ENCODE measurements at places on chromosomes 7 and 10.

DNA sequence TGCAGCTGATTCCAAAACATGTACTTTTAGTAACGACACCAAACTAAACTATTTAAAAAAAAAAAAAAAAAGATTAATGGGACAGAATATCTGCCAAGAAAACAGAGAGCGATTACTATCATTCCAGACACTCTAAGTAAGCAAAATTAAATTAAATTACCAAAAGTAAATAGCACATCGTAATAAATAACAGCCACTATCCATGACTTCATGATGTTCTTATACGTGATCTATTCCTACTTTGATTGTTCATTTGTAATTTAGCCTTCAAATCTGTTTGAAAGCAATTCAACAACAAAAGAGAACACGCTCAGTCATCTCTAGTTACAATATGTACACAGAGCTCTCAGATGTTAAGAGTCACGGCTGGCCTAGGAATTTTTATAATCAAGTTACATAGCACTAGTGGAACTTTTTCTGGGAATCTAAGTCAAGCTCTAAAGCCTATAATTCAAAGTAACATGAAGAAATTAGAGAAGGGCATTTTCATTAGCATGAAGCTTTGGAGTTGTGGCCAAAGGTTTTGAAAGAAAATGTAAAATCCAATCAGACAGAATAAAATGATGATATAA lies 241.7 kb upstream of the NEBL start:
- DNase-seq = no peak

DNA sequence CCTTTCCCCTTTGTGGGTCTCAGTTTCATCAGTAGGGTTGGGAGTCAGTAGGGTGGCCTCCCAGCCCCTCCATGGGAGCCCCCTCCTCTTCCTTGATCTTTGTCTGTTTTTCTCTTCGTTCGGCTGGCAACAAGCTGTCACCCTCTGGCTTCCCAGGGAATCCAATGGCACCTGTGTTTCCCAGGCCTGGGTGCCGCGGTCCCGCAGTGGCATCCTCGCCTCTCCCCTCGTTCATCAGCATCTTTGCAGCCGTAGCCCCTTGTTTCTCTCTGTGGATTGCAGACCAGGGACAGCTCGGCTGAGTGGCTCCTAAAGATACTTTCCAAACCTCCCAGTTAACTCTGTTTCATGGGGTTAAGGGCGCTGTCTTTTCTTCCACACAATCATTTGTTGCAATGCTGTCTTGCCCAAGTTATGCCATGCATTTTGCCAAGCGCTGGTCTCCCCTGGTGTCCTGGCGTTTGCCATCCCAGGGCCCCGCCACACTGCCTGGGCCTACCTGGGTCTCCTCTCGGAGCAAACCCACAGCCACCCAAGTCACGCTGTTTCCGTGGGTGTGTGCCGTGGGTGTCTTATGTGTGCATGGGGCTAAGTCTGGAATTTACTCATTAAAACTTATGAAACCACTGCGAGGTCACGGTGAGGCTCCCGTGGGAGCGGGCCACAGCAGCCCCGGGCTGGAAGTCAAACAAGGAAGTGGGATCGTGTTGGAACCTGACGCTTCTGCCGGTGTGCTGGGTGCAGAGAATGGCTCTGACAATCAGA lies 189.4 kb upstream of the SHH start:
- DNase-seq = no peak

DNA sequence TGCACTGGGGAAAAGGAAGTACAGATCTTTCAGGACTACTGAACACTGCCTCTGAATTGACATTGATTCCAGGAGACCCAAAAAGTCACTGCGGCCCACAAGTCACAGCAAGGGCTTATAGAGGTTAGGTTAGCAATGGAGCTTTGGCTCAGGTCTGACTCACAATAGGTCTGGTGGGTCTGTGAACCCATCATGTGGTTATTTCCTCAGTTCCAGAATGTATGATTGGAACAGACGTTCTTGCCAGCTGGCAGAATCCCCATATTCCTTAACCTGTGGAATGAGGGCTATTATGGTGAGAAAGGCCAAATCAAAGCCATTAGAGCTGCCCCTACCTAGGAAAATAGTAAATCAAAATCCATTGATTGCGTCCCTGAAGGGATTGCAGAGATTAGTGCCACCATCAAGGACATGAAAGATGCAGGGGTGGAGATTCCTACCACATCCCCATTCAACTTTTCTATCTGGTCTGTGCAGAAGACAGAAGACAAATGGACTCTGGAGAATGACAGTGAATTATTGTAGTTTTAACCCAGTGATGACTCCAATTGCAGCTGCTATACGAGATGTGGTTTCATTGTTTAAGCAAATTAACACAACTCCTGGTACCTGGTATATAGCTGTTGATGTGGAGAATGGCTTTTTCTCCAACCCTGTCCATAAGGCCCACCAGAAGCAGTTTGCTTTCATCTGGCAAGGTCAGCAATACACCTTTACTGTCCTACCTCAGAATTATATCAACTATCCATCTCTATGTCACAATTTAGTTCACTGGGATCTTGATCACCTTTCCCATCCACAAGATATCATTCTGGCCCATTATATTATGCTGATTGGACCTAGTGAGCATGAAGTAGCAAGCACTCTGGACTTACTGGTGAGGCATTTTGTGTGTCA lies 44.5 kb upstream of the PIK3CG start:
- no peak for DNase-seq

GRCh38 chr7:92763636-92764423 lies 72.5 kb downstream of the CDK6 start:
- DNase-seq = no peak

- no peak for DNase-seq
Observed at GRCh38 chr7:95317546-95317945, 6.8 kb downstream of the PON1 start.

GRCh38 chr10:31343009-31343408 lies 24.0 kb downstream of the ZEB1 start:
- DNase-seq = no peak

- DNase-seq = no peak
Observed at GRCh38 chr10:12018438-12019282, 23.9 kb downstream of the UPF2 start.

- DNase-seq = no peak
Observed at GRCh38 chr10:121596689-121597503, 1.3 kb downstream of the FGFR2 start.

DNA sequence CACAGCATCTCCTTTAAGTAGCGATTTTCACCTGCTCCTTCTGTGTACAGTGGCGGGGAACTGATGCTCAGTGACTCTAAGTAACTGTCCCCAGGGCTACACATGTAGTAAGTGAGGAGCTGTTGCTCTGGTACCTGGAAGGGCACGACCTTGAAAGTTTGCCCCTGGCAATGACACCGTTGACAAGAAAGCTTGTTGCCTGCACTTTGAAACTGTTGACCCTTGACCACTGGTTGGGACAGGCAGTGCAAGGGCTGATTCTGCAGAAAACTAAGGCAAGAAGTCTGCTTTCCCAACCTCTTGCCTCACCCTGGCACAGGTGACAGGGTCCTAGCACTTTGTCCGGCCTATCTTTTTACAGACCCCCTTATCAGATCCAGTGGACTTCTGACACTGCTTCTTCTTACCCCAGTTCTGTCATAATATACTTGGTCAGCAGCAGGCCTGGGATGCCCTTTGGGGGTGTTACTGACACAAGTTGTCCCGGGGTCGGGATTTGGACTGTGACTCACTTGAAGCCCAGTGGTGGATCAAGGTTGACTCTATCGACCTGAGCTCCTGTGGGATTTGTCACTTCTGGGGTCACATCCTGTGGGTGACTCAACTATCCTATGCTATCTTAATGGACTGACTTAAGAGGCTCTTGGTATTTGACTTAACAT lies 5.8 kb downstream of the ACSL5 start:
- DNase-seq = no peak

- no peak for DNase-seq
Observed at GRCh38 chr7:155863721-155864151, 51.5 kb upstream of the SHH start.

GRCh38 chr7:47427051-47427643 lies 154.8 kb downstream of the TNS3 start:
- DNase-seq = no peak

DNA sequence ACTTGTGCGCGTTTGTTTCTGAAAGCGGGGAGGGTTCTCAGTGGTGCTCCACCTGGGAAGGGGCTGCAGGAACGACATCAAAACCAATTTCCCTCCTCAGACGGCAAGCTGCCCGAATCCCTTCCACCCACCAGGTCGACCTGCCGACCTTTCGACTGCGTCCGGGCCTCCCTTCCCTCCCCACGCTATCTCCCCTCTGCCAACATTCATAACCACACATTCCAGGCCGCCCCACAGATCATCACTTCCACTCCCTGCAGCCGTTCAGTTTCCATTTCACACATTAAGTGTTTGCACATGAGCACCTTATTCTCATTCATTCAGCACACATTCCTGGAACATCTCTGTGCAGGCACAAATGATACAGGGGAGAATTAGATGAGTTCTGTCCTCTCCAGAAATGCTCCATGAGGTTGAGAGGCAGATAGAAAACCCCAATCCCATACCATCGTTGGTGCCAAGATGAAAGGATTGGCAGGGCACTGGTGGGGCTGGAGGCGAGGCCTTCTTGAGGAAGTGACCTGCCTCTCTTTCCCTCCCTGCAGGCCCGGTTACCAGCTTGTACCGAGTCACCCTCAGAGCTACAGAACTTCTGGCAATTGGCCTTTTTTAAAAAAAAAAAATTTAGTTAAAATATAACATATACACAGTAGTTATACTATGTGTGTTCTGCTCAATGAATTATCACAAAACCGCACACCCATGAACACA lies 70.0 kb downstream of the MINDY4 start:
- DNase-seq = no peak

DNA sequence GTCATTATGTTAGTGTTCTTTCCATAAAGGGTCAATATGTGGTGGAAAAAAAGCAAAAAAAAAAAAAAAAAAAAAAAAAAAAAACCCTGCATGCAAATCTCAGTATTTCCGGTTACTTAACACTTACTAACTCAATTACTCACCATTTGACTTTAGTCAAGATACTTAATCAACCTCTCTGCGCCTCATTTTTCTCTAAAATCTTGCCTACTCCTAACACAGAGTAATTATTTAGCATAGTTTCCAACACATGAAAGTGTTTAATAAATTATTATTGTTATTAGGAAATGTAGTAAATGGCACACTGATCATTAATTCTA lies 27.8 kb downstream of the PPP1R3A start:
- DNase-seq = no peak

- DNase-seq = no peak
Observed at GRCh38 chr7:901388-902154, 25.2 kb downstream of the GET4 start.

- DNase-seq = no peak
Observed at GRCh38 chr10:62459500-62459899, 85.3 kb downstream of the ZNF365 start.

GRCh38 chr7:1928645-1929348 lies 258.7 kb downstream of the ELFN1 start:
- no peak for DNase-seq

DNA sequence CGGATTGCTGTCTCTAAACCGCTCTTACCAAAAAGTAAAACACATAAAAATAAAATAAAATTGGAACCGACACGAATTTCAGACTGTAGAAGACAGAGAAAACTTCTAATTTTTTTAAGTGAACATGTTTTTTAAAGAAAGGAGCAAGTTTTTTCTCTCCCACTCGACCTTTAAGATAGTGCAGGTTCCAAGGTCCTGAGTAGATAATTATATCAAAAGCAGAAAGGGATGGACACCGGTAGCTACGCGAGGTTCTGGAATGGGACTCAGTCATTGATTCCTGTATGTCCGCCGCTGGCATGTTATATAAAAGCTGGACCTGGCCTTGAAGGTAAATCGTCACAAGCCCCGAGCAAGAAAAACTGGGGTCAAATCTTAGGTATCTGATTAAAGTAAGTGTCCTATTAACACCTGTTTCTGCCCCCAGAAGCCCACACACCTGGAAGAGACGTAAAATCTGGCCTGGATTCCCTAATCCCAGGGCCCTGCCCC lies 462 bp upstream of the CISD1 start:
- no peak for DNase-seq

DNA sequence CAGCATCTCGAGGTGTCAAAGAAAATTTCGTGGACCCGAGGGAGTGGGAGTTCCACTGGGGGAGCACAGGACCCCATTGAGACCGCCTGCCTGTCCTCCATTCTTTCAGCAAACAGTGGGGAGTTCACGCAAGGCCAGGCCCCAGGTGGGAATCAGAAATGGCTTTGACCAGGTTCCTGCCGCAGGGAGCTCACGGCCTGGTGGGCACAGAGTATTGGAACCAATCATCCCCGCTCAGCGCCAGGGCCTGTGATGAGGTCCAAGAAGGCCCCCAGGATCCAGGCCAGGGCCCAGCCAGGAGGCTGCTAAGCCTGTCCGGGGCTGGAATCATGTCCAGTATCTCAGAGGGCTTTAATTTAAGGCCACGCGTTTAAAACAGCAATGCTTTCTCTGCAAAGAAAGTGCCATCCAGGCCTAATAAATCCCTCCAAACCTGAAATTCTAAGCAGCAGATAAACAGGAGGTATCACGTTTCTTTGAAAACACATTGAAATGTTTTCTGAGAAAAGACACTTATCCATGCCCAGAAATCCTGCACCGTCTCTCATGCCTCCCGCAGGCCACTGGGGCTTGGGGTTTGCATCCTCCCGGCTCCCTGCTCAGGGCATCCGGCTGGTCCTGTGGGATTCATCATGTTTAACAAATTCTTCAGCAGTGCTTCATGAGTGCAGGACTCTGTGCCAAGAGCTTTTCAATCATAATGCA lies 125.7 kb downstream of the OAT start:
- no peak for DNase-seq

- DNase-seq = no peak
Observed at GRCh38 chr7:48094861-48095293, 5.8 kb downstream of the UPP1 start.

- no peak for DNase-seq
Observed at GRCh38 chr10:86653379-86653778, 968 bp upstream of the OPN4 start.

- no peak for DNase-seq
Observed at GRCh38 chr10:4459531-4459930, 366.5 kb upstream of the AKR1E2 start.

DNA sequence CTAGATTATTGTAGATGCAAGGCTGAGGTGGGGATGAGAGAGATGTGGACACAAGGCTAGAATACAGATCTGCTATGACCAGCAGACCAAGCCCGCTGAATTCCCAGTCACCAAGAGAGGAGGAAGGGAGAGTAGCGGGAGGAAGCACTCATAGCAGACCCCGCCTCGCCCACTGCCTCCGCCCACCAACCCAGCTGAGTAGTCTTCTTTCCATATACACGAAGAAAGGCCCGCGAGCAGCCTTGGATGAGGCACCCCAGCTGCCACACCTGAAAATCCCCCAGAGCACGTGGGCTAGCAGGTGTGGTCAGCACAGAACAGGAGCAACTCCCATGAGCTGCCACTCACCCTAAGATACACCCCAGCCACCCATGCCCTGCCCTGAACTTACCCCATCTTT lies 7.9 kb upstream of the H2BK1 start:
- DNase-seq = no peak

DNA sequence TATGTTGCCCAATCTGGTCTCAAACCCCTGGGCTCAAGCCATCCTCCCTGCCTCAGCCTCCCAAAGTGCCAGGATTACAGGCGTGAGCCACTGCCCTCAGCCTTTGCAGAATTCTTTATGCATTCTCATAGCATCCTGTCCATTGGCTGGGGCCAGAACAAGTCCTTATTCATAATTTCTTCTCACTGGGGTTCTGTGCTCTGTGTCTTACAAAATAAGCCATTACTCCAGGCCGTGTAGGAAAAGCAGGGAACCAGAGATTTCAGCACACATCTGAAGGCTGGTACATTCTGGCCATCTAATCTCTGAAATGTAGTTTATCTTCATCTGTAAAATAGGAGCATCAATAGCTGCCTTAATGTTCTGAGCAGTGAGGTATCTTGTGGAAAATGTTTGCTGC lies 10.3 kb upstream of the OCM start:
- DNase-seq = no peak

- no peak for DNase-seq
Observed at GRCh38 chr7:158495786-158496185, 91.8 kb downstream of the PTPRN2 start.
